ENCODE measurements at places on chromosomes 2 and 18.

GRCh38 chr2:36357847-36358659 lies 2.5 kb downstream of the CRIM1 start:
- peaks cover 7% of the 10 kb centered on the region for H3K27me3 ChIP-seq
- no peaks in the 10 kb centered on the region for H3K36me3 ChIP-seq
- H3K4me1 ChIP-seq, result peaks cover 13% of the 10 kb centered on the region
- no peak for DNase-seq
- peak overlapping the region; percentile 62 for H3K4me3 ChIP-seq

- no peak overlapping the region for H3K4me3 ChIP-seq
- no peaks in the 10 kb centered on the region for H3K27me3 ChIP-seq
- no peak for DNase-seq
- no peak overlapping the region for H3K27ac ChIP-seq
- no peaks in the 10 kb centered on the region for H3K36me3 ChIP-seq
These were observed 76.9 kb upstream of the GLI2 start for GRCh38 chr2:120658770-120659158.

DNA sequence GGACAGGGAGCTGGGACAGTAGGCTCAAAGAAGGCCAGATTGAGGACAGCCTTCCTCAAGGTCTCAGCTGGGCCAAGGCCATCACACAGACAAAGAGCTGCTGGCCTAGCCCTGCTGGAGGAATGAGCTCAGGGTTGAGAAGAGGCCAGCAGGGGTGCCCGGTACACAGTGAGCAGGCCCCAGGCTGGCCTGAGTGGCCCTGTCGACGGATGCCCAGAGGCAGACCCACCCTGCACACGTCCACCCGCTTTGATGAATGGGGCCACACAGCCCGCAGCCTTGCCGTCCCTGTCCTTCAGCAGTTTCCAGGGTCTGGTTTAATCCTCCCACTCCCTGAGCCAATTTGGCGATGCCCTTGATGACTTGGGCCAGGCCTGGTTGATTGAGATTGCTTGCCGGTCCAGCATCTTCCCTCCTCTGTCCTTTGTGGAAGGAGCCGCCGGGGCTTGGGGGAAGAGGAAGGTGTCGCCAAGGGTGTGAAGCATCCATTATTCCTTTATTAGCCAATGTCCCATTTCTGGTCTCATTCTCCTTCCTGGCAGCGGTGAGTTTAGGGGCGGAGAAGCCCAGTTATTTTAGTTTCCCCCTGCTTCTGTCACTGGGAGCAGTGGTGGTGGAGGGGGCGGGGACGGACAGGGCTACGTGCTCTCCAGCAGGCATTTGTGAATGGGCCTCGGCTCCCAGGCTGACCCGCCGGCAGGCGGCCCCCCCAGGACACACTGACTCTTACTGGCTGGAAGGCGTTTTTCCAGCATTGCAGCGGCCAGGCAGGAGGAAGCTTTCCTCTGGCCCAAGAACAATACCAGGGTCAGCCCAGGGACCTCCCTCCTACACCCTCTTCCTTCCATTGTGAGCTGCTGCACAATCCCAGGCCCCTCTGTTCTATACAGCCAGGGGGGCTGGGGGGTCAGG lies 141.8 kb downstream of the CTIF start:
- H3K27me3 ChIP-seq, result no peaks in the 10 kb centered on the region
- H3K4me3 ChIP-seq, result no peak overlapping the region

DNA sequence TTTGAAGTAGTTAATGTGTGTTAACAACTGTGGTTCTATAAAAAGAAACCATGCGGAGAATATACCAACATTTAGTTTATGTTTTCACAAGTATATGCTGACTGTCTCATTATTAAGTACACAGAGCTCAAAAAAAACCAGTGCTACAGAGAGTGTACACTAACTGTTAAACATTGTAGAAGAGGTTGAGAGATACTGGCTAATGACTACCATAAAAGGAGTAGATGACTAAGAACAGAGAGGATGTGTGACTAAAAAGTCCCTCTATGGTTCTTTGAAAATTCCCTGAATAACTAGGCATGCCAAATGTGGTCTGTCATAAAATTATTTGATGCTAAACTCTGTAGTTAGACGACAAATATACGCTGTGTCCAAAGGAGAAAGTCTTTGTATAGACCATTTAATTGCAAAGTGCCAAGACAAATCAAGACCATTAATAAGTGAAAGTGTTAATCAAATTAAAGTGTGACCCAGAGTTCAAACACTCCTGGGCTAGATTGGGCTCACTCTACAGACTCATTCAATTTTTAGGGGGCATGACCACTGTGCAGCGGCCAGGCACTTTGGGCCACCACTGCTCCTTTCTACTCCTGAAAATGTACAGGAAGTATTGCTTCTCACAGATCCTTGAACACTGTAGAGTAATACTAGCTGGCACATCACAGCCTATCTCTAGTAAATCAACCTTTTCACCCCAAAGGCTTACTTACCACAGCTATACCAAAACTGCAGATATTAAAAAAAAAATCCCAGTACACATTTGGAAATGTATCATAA lies 45.1 kb upstream of the SERTAD2 start:
- no peaks in the 10 kb centered on the region for H3K27me3 ChIP-seq
- DNase-seq, result no peak
- no peaks in the 10 kb centered on the region for H3K36me3 ChIP-seq
- H3K27ac ChIP-seq, result no peak overlapping the region

GRCh38 chr2:135525786-135526185 lies 5.2 kb downstream of the ZRANB3 start:
- no peak overlapping the region for H3K4me3 ChIP-seq
- no peaks in the 10 kb centered on the region for H3K4me1 ChIP-seq
- DNase-seq, result no peak
- H3K27ac ChIP-seq, result no peak overlapping the region
- no peaks in the 10 kb centered on the region for H3K36me3 ChIP-seq

- no peaks in the 10 kb centered on the region for H3K36me3 ChIP-seq
- no peak overlapping the region for H3K27ac ChIP-seq
- no peaks in the 10 kb centered on the region for H3K4me1 ChIP-seq
These were observed 1033.2 kb upstream of the NXPH2 start for GRCh38 chr2:139813340-139813739.

- no peak overlapping the region for H3K4me3 ChIP-seq
- no peak for DNase-seq
- no peak overlapping the region for H3K27ac ChIP-seq
- H3K36me3 ChIP-seq, result no peaks in the 10 kb centered on the region
- no peaks in the 10 kb centered on the region for H3K4me1 ChIP-seq
These were observed 46.7 kb downstream of the SDC1 start for GRCh38 chr2:20178249-20178607.

GRCh38 chr2:166762746-166763145 lies 125.5 kb upstream of the XIRP2 start:
- H3K4me3 ChIP-seq, result no peak overlapping the region
- H3K27ac ChIP-seq, result no peak overlapping the region
- H3K27me3 ChIP-seq, result no peaks in the 10 kb centered on the region

- no peak for DNase-seq
- no peak overlapping the region for H3K4me3 ChIP-seq
- H3K36me3 ChIP-seq, result no peaks in the 10 kb centered on the region
- no peaks in the 10 kb centered on the region for H3K4me1 ChIP-seq
These were observed 343.8 kb upstream of the EPHA4 start for GRCh38 chr2:221915926-221916325.

DNA sequence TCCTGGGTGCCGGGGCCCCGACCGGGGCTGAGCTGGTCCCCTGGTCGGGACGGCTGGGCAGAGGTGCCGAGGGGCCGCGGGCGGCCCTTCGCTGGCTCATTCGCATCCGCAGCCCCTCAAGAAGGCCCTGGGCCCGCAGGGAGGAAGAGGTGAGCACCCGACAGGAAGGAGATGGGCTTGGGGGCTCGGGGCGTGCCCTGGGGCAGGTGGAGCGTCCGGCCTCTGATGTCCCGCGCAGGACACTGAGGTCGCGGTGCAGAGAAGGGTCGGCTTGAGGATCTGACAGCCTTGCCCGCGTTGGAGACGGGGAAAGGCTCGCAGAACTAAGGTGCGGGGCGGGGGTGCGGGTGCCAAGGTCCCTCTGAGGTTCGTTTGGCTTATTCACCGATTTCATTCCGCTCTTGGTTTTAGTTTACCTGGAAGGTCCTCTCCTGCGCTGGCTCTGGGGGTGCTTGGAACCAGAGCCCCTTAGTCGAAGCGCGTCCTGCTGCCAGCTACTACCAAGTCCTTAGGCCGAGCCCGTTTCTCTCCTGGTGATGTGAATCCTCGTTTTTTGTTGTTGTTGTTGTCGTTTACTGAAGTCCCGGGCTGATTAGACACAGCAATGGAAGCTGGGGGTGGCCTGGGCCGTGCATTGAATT lies 18.9 kb upstream of the CD8A start:
- H3K36me3 ChIP-seq, result no peaks in the 10 kb centered on the region
- H3K4me3 ChIP-seq, result peak overlapping the region; percentile 46
- no peak overlapping the region for H3K27ac ChIP-seq
- H3K27me3 ChIP-seq, result no peaks in the 10 kb centered on the region

GRCh38 chr2:43175020-43175441 lies 51.4 kb downstream of the ZFP36L2 start:
- no peaks in the 10 kb centered on the region for H3K27me3 ChIP-seq
- H3K4me1 ChIP-seq, result peaks cover 84% of the 10 kb centered on the region
- peak overlapping the region; percentile 99 for H3K27ac ChIP-seq
- no peaks in the 10 kb centered on the region for H3K36me3 ChIP-seq
- peak overlapping the region; percentile 50 for H3K4me3 ChIP-seq

Data from naive thymus-derived CD4-positive, alpha-beta T cell (primary cell).